MV-4-11 (cell line): ENCODE measurements at places on chromosomes 6 and 20.

GRCh38 chr6:32140420-32141046 is 10.4 kb upstream of the FKBPL start:
- DNase-seq, result no peak

GRCh38 chr20:8587251-8587650 is 455.2 kb downstream of the PLCB1 start:
- DNase-seq, result no peak

DNA sequence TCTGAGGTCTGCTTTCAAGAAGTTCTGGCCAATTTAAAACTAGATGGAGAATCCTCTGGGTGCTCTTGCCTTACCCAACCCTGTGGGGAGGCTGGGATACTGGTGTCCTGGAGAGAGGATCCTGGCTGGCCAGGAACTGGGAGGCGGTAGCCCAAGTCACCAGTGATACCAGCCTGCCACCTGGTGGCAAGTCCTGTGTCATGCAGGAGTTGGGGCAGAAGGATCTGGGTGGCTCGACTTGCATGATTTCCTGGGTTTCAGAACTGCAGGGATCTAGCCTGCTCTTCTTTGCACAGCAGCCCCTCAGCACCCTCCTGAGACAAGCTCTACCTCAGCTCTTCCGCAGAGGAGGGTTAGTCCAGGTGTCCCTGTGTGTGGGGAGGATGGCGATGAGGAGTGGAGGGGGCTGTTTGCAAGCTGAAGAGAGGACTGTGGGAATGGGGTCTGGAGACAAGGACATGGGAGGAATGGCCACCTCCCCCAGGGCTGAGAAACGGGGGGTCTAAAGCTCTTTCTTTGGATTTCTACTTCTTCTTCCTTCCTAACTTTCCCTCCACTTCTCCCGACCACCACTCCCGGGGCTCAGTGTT is 4.2 kb downstream of the KCNK17 start:
- peak; percentile 49 for DNase-seq

- no peak for DNase-seq
Observed at GRCh38 chr6:139159016-139159415, 24.1 kb downstream of the HECA start.

DNA sequence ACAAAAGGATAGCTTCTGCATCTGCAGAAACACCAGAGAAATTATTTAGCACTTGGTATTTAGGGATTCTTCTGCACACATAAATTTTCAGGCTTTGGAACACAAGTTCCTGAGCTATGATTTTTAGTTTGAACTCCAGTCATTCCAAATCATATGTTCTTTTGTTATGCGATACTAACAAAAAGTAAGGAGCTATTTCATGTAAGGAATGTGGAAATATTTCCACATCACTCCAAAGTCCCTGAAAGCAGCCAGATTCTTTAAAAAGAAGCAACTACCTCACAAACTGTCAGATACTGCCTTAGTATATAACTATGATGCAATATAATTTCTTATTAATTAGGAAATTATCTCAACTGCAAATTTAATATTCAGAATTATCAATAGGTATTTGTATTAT is 106.9 kb downstream of the RNGTT start:
- no peak for DNase-seq

DNA sequence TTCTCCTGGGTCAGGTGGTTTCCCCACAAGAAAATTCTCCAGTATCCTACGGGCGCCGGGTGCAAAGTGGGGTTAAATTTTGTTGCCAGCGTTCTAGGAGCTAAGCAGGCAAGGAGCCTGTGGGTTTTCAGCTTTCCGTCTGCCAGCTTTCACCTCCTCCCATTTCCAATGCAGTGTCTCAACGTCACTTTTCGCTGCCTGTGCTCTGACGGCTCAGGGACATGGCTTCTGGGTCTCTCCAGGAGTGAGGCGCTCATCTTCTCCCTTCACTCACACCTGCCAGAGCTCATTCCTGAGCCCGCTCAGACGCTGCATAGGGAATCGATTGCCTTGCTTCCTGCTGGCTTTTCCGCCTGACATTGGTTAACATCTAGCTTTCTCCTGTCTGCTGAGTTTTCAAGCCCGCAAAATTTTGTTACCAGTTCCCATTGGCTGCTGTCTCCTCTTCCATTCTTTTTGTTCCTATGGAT is 7.3 kb upstream of the NAA20 start:
- no peak for DNase-seq

DNA sequence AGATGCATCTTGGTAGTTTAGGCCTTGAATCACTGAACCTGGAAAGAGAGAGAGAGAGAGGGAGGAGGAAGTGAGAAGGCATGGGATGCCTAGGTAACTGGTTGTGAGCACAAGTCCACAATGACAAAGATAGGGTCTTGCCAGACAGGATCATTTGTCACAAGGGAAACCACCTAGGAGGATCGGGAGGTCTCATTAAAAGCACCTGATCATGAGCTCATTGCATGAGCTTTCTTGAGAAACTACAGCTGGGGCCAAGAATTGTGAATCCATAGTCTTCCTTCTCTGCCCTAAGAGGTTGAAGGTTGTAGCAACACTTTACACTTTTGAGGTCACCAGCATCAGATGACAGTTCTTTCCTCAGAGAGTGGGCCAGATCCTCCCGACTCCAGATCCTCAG is 195.7 kb downstream of the CD83 start:
- DNase-seq, result no peak

- no peak for DNase-seq
Observed at GRCh38 chr6:40328986-40329545, 258.1 kb downstream of the LRFN2 start.

DNA sequence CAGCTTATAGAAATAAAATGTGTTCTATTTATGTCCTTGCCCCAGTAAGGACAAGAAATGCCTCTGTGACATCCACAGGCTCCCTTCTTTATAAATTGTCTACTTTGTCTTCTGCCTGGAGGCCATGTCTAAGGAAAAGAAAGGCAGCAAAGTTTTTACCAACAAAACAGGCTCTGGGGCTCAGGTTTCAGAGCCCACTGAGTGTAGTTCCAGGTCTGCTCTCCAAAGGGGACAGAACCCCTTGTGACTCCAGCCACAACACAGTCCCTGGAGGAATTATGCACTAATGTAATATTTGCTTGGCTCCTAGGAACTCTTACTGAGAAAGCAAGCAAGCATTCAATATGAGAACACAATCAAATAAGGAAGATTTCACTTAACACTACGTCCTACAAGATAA is 80.1 kb downstream of the PAK5 start:
- no peak for DNase-seq

GRCh38 chr6:56687551-56687950 is 44.9 kb upstream of the DST start:
- DNase-seq, result no peak

GRCh38 chr6:165223101-165223500 is 86.3 kb downstream of the C6orf118 start:
- no peak for DNase-seq

GRCh38 chr20:9457136-9457535 is 57.3 kb upstream of the LAMP5 start:
- peak; percentile 78 for DNase-seq

GRCh38 chr6:37289931-37290330 is 32.0 kb upstream of the TMEM217 start:
- no peak for DNase-seq

DNA sequence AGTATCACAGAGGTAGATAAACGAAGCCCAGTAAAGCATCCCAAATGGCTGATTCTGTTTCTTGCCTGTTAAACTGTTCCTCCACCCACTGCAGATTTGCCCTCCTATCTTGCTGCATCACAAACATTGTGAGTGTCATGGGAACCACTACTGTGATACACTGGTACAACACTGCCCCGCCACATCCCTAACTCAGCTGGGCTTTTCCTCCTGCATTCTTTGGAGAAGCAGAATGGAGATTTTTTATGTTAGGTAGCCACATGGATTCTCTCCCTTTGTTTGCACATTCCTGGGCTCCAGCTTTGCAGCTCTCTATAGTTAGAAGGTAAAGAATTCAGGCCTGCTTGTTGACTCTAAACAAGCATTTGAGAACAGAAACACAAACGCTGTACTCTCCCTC is 234.1 kb downstream of the TMEM242 start:
- DNase-seq, result no peak

DNA sequence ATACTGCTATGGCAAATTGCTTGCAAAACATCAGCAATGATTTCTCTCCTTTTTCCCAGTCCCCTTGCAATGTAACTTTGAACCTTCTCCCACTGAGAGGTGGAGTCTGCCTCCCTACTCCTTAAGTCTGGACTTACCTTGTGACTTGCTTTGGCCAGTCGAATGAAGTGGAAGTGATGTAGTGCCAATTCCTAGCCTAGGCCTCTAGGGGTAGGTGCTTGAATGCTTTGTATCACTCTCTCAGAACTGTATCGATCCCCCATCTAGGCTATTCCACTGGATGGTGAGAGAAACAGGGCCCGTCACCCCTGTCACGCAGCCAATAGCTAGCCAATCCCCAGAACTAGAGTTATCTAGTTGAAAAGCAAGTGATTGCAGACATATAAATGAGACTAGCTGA is 238.6 kb downstream of the BTBD3 start:
- no peak for DNase-seq

GRCh38 chr6:84808491-84809061 is 44.2 kb upstream of the TBX18 start:
- DNase-seq, result no peak

DNA sequence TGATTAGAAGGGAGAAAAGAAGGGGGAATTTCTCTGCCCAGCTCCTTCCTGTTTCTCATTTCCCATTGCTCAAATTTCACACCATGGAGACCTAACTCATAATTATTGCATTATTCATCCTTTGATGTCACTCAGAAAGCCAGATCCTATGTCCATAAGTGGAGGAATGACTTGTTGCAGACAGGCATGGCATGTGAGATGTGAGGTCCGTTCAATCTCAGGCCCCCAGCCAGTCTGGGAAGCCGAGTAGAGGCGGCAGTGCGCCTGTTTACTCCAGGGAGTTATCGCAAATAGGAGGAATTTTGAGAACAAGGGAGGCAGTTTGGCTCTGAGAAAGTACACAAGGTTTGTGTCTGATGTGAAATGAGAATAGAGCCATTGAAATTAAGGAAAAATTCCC is 26.9 kb upstream of the MOCS1 start:
- no peak for DNase-seq

GRCh38 chr6:159832946-159833345 is 32.9 kb downstream of the PNLDC1 start:
- no peak for DNase-seq

GRCh38 chr6:69942485-69942884 is 76.1 kb downstream of the COL19A1 start:
- DNase-seq, result no peak

- DNase-seq, result no peak
Observed at GRCh38 chr20:36819659-36820058, 46.1 kb upstream of the DSN1 start.

- DNase-seq, result peak; percentile 35
Observed at GRCh38 chr6:72382602-72383529, 239.0 kb upstream of the KCNQ5 start.

- peak; percentile 22 for DNase-seq
Observed at GRCh38 chr20:4912380-4913142, 88.7 kb downstream of the SLC23A2 start.

GRCh38 chr6:134516582-134516981 is 198.7 kb upstream of the SGK1 start:
- DNase-seq, result no peak

GRCh38 chr20:40682104-40682981 is 6.7 kb downstream of the MAFB start:
- DNase-seq, result peak; percentile 18

GRCh38 chr6:123687864-123688263 is 51.1 kb upstream of the TRDN start:
- DNase-seq, result no peak

DNA sequence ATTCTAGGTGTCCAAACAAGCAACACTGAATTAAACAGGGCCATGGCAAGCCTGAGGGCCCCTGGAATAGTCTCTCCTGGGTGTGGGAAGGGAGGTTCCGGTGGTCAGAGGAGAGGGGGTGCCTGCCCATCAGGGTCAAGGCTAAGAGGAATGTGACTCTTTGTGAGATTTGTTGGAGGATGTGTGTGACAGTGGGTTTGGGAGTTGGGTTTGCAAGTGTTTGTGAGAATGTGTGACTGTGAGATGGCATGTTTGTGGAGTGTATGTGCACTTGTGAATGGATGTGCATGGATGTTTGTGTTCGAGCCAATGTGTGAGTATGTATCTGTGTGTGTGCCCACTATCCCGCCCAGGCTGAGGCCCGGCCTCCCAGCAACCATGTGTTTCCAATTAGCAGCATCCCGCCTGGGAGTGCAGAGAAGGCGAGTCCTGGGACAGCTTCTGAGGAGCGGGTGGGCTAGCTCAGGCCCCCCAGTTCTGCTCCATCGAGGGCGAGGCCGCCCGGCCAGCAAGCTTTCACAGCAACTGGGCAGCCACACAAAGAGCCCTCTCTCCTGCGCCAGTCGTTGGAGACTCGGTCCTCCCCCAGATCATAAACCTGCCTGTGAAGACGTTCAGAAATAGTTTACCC is 12.6 kb downstream of the FOXC1 start:
- DNase-seq, result no peak

DNA sequence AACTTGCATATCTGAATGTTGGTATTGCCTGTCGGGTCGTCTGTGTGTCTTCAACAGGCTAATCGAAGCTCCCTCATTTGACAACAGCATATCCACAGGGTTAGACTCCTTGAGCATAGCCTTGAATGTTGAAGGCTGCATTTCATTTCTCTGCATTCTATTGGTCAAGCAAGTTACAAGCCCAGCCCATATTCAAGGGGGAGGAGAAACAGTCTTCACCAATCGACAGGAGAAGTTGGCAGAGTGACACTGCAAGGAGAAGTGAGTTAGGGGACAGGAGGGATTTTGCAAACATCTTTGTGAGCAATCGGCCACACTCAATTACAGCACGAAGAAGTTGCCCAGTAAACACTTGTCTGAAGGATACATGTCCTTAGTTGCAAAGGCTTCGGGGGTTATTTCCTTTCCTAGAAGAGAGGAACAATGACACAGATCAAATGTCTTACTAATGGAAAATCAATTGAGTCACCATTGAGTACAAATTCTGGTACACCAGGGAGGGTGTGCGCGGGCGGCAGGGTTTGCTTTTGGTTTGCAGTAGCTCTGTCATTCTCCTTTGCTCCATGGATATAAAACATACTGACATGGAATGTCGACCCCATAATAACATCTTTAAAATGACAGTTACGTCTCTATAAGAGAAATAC is 60.6 kb upstream of the NT5E start:
- no peak for DNase-seq

DNA sequence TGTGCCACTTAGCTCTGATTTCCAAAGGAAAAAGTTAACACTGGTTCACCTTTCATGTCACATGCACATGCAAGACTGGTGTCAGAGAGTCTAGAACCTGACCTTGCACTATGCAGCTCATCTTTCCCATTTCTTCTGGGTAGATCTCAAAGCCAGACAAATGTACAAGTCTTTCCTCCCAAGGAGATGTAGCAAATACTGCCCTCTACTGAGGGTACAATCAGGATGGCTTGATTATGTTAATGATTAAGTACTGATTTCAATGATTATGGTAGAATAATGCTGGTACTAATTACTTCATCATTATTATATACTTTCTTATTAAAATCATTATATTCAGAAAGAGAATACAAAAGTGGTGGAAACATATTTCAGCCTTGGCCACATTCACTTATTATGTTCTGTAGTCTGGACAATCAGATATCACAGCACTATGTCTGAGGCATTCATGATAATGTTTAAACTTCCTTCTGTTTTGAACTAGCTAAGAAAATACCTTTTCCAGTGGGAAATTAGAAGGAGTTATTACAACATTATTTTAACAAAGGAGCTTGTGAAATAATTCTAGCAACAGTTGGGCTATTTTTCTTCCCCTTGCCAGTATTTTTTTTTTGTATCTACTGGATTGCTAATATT is 68.5 kb upstream of the FOXO3 start:
- DNase-seq, result peak; percentile 48
